Occipital lobe (tissue), 3 donors: ENCODE measurements at places on chromosomes 2 and 18. TPM values are rescaled to one million over a fixed set of nuclear protein-coding genes. Genes with fewer than 3 reads are reported as not detected.

Gene NTSR2
- total RNA-seq, result 0.31 TPM

Gene RESP18
- not detected for total RNA-seq

Gene RAPH1
- total RNA-seq, result 39.9 TPM

Gene SLC9A2
- total RNA-seq, result 2.0 TPM

Gene TPO
- total RNA-seq, result not detected

Gene KANSL1L
- 97.0 TPM for total RNA-seq

Gene SH3RF3
- total RNA-seq, result 12.3 TPM

DNA sequence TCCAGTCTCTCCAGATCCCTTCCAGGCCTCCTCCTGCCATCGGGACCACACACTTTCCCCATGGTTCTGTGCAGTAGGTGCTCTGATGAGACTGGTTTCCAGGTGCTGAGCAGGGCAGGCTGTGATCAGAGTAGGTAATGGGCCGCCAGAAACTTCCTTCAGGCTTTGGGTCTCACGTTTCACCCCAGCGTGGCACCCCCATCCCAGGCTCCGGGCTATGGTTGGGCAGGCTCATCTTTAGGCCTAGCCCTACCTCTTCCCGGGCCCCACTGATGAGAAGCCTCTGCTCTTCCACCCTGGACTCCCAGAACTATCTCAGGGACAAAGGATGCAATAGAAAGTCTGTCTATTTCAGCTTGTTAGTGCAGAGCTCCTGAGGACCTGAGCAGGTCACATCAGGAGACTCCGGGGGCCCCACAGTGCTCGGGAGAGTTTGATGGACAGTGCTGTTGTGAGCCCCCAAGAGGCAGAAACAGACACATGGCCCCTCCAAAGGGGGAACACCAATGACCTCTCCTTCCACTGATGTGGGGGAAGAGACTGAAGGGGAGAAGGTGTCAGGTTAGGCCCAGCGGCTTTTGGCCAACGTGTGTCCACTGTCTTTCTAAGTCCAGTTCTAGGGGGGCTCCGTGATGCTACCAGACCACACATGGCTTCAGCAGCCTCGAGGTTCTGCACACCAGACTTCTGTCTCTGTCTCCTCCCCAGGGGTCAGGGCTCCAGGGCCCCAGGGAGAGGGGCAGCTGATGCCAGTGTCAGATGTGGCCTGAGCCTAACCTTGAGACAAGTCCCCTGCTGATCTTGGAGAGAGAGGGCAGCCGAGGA, 5.8 kb upstream of the PROM2 start:
- no peak for DNase-seq

DNA sequence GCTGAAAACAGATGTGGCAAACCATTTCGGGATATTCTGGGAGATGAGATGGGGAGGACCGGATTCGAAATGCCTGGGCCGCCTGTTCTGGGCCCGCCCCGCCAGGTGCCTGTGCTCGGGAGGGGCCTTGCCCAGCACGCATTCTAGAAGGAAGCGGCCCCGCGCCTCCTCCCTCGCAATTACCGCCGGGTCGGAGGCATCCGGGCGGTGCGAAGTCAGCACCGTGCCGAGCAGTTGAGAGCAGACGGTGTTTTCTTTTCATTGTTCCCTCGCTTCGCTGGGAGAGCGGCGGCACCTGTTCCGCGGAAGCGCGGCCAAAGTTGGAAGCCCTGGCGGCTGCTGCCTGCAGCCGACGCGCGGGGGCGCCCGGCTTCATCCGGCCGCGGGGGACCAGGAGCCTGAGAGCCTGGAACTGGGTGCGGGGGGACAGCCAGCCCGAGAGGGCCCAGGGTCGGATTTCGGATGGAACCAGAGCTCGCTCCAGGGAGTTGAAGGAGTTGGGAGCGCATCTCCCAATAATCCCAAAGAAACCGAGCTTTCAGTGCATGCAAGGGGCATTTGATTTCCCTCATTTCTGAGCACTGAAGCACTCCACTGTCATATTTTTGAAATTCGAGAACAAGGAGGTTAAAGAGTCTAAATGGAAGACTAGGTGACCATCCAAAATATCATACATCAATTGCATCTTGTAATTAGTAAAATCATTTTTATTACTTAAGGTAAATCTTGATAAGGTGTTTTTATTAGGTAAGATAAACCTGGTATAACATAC, 241.8 kb upstream of the RAB12 start:
- DNase-seq, result peak; percentile 23

DNA sequence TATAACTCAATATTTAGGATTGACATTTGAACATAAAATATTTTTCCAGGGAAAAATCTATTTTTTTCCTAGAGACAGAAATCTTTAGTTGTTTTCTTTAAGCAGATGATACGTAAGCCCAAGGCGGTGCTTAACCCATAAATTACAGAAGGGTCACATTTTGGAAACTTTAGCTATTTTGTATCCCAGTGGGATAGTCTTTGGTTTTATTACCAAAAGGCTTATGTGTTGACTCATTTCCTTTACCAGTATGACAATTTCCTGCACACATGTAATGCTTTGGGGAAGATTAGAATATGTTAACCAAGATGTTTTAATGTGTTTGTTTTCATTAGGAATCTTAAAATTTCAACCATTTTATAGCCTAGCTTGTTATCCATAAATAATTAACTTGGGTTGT, 24.8 kb downstream of the DYNC1I2 start:
- DNase-seq, result no peak

GRCh38 chr2:223959688-223960087, 2.4 kb downstream of the MRPL44 start:
- DNase-seq, result no peak
